ENCODE measurements at places on chromosomes 16 and 17.

DNA sequence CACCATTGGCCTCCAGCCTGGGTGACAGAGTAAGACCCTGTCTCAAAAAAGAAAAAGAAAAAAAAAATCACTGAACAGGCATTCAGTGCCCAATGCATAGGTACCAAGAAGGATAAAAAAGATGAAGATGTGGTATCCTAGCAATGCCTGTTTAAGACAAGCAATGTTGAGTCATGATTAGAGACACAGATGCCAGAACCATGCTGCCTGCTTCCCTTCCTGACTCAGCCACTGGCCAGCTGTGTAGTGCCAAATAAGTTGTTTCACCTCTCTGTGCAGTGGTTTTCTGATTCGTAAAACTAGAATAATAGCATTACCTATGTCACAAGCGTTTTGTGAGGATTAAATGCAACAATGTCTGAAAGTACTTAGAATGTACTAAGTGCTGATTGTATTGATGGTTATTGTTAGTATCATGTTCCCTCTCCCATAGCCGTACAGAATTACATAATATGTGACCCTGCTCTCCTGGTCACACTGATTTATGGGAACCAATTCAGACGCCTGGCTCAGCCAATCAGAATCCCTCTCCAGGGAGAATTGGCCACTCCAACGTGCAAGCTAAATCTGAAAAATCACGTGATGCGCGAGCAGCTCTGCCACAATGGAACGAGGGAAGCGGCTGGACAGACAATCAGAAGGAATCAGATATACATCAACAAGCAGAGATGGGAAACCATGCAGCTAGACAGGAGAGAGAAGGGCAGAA, 241.9 kb downstream of the SLC39A11 start:
- DNase-seq = no peak

- no peak for DNase-seq
Measured at GRCh38 chr17:74953134-74953687, 17.5 kb downstream of the OTOP3 start.

GRCh38 chr17:77840513-77841165, 117.9 kb upstream of the TNRC6C start:
- no peak for DNase-seq

DNA sequence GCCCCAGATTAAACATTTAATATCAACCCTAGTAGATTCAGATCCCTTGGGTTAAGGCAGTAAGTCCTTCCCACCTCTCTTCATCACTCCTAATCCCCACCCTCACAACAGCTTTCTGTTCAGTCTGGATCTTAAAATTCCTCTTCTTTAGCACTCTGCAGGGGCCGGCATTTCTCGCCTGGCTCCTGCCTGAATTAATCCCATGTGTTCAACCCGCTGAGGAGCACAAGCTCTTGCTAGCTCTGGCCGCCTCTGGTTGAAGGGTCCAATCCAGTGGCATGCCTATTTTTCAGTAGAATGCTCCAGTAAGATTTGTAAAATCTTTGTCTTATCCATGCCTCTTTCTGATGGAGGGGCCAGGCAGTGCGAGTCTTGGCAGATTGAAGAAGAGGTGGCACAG, 59.2 kb downstream of the CYB5B start:
- DNase-seq = no peak

GRCh38 chr16:66873685-66874055, 6.6 kb upstream of the PDP2 start:
- no peak for DNase-seq
